CD4-positive, alpha-beta T cell treated with Interferon alpha-2 for 1 hour (primary cell): ENCODE measurements at places on chromosomes 4 and X.

DNA sequence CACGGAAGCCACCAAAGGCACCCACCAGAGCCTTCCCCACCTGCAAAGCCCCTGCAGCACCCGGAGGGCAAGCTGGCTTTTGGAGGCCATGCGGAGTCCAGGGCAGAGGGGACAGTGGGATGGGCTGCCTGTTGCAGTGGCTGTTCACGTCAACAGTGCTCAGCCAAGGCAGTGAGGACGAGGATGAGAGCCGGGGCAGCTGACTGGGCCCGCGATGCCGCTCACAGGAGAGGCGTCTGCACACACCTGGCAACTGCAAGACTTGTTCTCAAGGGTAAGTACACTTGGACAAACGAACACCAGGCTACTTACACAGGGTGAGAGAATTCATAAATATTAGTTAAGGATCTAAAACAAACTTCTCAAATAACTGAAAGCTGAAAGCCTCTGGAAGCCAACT is 19.6 kb downstream of the FGFR3 start:
- no peak for DNase-seq

DNA sequence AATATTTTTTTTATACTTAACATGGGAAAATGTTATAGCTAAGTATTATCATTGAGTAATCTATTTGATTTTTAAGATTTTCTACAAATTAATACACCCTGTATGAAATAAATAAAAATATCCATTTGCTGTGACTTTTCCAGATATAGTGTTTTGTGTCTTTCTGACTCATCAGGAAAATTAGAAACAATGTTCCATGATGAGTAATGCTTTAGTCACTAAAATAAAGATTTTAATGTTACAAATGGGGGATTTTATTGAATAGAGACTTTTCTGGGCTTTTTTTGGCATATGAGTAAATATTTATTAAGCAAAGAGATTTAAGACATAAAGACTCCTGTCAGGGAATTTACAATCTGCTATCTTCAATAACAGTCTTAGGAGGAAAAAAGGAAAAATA is 279.2 kb upstream of the NOCT start:
- DNase-seq = no peak

GRCh38 chrX:45198301-45198700 is 2.4 kb downstream of the DIPK2B start:
- no peak for DNase-seq

DNA sequence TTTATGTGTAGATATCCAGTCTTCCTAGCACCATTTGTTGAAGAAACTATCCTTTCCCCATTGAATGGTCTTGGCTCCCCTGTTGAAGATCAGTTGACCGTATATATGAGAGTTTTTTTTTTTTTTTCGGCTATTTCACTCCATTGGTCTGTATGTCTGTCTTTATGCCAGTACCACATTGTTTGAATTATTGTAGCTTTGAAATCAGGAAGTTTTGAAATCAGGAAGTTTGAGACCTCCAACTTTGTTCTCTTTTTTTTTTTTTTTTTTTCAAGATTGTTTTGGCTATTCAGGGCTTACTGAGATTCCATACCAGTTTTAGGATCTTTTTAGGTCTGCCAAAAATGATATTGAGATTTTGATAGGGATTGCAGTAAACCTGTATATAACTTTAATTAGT is 4.3 kb upstream of the SCD5 start:
- no peak for DNase-seq

- no peak for DNase-seq
Measured at GRCh38 chr4:17623451-17624001, 9.1 kb downstream of the MED28 start.

DNA sequence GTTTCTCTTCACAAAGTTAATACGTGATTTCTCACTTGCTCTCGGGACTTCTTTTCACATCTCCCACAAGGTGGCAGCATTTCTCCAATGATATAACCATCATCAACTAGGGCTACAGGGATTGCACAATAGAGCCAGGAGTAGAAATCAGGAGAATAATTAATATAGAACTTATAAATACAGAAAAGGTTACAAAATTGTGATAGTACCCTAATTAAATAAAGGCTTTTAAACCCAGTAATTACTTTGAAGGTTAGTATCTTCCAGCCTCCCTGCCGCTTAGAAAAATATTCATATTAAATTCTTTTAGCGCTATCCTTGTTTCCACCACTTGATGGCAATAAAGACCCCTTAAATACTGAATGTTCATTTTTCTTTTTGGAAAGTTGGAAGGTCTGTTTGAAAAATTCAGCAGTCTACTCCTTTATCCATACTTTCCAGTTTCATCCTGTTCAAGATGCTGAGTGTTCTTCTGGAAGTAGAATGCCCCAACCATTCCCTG is 65.8 kb downstream of the RASGEF1B start:
- DNase-seq = peak; percentile 51

DNA sequence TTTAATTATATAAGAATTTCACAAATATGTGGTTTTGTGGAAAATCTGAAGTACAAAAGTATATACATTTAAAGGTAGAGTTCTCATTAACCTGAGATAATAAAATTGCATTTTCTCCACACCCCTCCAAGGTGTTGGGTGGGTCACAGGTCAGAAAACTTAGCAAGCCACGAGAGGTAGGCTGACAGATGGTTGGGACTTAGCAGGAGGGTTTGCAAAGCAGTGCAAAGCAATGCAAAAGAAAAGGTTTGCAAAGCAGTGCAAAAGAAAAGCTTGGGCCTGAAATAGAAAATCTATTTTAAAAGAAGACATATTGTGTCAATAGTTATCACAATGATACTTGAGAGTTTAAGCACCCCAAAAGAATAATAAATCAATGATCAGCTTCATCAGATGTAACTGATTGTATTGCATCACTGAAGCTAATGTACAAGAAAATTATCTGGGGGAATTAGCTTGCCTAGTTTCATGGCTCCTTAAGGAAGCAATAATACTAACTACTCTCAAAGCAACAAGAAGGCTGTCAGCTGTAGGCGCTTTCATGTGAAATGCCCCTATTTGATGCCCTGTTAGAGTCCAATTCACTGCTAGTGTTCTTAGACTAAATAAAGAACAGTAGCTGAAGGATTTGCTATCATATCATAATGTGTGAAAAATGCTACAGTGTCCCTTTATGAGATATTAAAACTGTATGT is 319.5 kb downstream of the KCNIP4 start:
- no peak for DNase-seq

- no peak for DNase-seq
Measured at GRCh38 chr4:89245459-89245858, 62.1 kb downstream of the GPRIN3 start.

DNA sequence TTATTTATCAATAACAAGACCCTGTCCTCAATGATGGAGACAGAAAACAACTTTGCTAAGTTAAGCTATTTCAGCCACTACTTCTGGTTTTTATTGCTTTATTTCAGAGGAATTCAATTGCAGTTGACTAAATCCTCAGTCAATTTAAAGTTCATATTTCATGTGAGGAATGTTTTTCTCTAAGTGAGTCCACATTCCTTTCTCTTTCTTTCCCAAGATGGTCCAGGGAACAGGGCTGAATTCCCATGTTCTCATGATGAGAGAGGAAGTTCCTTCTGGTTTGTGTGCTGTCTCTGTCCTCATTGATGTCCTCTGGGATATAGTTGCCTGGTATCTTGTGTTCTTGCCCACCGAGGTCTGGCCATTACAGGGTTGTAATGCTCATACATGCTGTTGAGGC is 117.2 kb downstream of the SLIT2 start:
- DNase-seq = no peak

- no peak for DNase-seq
Measured at GRCh38 chr4:152509595-152510225, 26.2 kb downstream of the FBXW7 start.

DNA sequence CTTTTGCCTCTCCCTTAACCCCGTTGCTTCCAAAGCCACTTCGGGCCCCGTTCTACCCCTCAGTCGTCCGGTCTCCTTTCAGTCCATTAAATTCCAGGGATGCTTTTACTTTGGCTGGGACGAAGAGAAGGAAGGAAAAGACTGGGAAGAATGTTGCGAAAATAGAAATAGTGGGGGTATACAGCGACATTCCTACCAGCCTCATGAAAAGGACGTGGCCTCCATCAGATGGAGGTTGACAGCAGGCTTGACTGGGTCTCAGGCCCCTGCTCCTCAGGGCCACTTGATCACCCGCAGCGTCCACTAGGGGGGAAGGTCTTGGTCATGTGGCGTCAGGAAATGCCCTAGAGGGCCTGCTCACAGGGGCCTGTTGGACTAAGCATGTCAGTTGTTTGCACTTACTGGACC is 657 bp upstream of the ANKRD50 start:
- DNase-seq = peak; percentile 29

GRCh38 chr4:2672700-2673099 is 83.4 kb downstream of the TNIP2 start:
- no peak for DNase-seq

DNA sequence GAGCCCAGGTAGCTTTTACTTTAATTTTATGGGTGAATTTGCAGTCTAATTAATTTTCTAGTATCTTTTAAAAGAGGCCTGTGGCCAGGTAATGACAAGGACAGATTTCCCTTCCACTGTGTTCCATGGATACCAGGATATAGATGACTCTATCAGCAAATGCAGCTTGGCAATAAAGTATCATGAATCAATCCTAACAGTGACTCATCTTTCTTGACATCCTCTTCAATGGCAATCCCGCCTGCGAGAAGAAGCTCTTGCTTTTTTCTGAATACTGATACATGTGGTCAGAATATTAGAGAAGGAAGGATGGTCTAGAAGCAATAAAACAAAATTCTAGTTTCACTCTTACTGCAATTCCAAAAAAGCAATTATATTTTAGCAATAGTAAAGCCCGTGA is 267.8 kb downstream of the DTHD1 start:
- no peak for DNase-seq

DNA sequence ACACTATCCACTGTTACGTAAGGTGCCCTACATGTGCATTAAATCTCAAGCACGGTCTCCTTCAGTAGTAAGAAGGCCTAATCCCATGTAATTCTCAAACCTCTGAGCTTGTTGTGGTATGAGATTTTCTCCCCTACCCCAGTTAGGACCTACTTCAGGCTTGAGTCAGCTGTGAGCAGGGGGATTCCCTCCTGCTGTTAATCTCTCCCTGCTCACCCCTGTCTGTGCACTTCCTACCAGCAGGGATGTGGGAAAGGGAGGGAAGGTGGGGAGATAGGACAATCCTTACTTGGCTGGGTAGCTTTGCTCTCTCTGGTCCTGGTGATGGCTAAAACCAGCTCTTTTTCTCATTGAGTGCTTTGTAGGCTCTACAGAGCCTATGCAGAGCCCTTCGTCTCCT is 60.8 kb downstream of the PALLD start:
- DNase-seq = no peak

DNA sequence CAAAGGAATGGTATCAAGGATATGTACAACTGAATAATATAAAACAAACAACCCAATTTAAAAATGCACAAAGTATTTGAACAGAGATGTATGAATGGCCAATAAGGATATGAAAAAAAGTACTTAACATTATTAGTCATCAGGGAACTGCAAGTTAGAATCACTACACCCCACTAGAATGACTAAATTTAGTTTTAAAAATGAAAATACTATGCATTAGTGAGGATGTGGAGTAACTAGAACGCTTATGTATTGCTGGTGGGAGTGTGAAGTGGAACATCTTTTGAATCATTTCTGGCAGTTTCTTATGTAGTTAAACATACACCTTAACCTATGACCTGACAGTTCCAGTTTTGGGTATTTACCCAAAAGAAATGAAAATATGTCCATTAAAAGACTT is 13.0 kb upstream of the SLC16A2 start:
- no peak for DNase-seq

GRCh38 chr4:156290811-156291210 is 337.1 kb upstream of the CTSO start:
- no peak for DNase-seq

DNA sequence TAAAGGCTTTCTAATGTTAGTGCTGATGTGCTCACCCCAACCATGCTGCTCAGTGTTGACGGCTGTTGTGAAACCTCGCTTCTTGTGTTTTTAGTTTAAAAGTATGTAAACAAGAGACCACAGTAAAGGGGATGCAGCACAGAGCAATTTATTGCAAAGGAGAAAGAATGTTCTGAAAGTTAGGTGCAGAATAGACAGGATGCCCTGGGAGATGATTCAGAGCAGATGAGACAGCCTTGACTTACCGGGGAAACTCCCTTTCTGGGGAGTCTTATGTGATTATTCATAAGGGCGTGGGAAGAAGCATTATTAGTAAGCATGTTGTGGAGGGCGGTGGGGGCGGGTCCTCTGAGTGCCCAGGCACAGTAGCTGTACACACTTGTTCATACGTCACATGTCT is 47.7 kb downstream of the EVC start:
- DNase-seq = no peak

GRCh38 chr4:15779306-15779705 is 1.2 kb downstream of the CD38 start:
- DNase-seq = peak; percentile 10

DNA sequence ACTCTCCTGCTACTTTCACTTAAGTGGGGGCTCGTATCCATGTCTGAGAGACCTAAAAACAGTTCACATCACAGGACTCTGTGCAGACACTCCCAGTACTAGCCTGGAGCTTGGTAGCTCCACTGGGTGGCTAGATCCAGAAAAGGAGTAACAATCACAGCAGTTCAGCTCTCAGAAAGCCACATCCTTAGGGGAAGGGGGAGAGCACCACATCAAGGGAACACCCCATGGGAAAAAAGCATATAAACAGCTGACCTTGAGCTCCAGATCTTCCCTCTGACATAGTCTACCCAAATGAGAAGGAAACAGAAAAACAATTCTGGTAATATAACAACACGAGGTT is 175.8 kb downstream of the FAM13A start:
- no peak for DNase-seq

- no peak for DNase-seq
Measured at GRCh38 chrX:50495616-50496015, 25.0 kb upstream of the DGKK start.

- no peak for DNase-seq
Measured at GRCh38 chrX:78165425-78165824, 26.0 kb upstream of the TAF9B start.

- DNase-seq = no peak
Measured at GRCh38 chr4:141356963-141357335, 136.3 kb downstream of the ZNF330 start.

DNA sequence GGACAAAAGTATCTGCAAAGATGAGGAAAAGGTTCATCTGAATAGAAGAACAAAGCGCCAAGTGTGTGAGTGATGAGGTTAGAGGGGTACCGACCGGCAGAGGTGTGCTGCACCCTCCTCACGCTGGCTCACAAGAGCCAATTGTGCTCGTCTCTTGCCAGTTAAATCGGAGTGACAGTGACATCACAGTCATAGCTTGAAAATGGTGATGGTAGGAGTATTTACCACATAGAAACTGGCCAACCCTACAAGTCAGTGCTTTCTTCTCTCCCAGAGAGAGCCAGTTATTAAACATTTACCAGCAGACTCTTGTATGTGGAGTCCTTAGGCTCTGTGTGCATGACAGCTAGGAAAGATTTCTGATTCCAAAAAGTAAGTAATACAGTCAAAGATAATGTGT is 32.4 kb downstream of the CLDN22 start:
- DNase-seq = no peak

- no peak for DNase-seq
Measured at GRCh38 chr4:24096603-24097002, 206.8 kb upstream of the PPARGC1A start.

DNA sequence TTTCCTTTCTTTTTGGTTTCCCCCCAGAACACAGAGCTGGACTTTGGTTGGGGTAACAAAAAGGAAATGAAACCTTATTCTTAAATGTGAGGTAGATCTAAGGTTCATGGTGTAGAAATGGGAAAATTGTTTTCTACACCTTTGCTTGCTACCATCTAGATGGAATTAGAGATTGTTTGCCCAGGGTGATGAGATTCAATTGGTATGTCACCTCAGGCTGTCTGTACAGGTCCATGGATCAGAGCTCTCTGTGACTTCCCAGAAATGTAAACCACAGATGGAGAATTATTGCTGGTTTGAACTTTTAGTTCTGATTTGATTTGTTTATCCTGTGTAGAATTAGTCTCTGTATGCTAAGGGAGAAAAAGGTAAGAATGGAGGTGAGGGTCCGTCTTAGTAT is 146.7 kb downstream of the PCDH7 start:
- DNase-seq = no peak
